ENCODE measurements at places on chromosomes 1 and 21. TPM values are rescaled to one million over a fixed set of nuclear protein-coding genes. Genes with fewer than 3 reads are reported as not detected.

- peaks cover 32% of the 10 kb centered on the region for H3K4me1 ChIP-seq
- no peak for DNase-seq
- H3K27me3 ChIP-seq, result no peaks in the 10 kb centered on the region
- peak overlapping the region; percentile 40 for H3K27ac ChIP-seq
Measured at GRCh38 chr1:226632169-226632879, 83.8 kb downstream of the STUM start.

DNA sequence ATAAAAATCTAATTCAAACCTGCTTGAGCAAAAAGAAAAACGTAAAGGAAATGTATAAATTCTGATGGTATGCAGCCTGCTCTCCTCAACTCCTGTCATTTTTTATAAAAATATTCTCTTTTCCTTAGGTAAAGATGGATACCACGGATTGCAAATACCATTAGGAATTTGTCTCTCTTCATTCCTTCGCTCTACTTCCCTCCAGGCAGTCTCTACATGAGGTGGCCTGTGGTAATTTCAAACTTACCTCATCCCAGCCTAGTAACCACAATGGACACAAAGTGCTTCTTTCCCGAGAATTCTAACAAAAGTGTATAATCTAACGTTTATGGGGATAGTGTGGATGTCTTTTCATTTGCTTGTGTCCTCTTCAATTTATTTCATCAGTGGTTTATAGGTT is 239.5 kb upstream of the LRRC7 start:
- no peak overlapping the region for H3K4me3 ChIP-seq
- H3K27ac ChIP-seq, result no peak overlapping the region
- H3K36me3 ChIP-seq, result no peaks in the 10 kb centered on the region
- no peak for DNase-seq
- H3K27me3 ChIP-seq, result no peaks in the 10 kb centered on the region
- no peaks in the 10 kb centered on the region for H3K4me1 ChIP-seq

DNA sequence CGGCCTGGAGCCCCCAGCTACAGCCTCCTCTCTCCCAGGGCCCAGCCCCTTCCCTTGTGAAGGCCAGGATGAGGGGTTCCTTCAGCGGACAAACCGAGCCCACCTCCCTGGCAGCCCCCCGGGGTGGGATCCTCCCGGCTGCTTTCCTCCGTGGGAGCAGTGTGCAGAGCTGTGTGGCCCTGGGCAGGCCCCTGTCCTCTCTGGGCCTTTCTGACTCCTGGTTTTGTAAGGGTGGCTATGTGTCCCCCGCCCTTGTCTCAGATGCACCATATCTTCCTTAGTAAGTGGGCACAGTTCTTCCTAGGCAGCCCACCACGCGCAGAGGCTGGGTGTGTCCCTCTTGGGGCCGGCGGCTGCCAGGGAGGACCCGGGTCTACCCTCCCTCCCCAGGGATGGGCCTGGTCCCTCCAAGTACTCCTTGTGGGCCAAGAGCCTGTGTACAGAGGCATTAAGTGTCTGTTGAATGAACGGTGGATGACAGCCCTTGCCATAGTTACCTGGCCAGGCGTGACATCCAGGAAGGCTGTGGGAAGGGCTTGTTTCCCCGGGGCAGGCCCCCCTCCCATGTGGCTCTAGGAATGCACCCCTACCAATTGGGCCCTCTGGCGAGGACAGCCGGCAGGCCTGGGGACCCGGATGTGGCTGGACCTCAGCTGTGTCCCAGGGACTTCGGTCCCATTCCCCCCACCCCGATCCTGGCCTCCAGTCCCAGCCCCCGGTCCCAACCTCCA is 3.8 kb downstream of the SMIM1 start:
- H3K36me3 ChIP-seq, result no peaks in the 10 kb centered on the region
- no peaks in the 10 kb centered on the region for H3K27me3 ChIP-seq
- H3K27ac ChIP-seq, result no peak overlapping the region
- H3K4me3 ChIP-seq, result no peak overlapping the region

GRCh38 chr1:198167436-198167934 is 10.7 kb downstream of the NEK7 start:
- H3K4me1 ChIP-seq, result peaks cover 30% of the 10 kb centered on the region
- H3K4me3 ChIP-seq, result no peak overlapping the region
- no peaks in the 10 kb centered on the region for H3K36me3 ChIP-seq
- DNase-seq, result no peak

GRCh38 chr1:11187494-11187893 is 1.7 kb upstream of the ANGPTL7 start:
- no peak for DNase-seq
- H3K4me1 ChIP-seq, result peaks cover 5% of the 10 kb centered on the region
- H3K27me3 ChIP-seq, result no peaks in the 10 kb centered on the region
- H3K36me3 ChIP-seq, result no peaks in the 10 kb centered on the region
- no peak overlapping the region for H3K4me3 ChIP-seq

GRCh38 chr21:29674343-29674742 is 265.5 kb downstream of the GRIK1 start:
- no peak overlapping the region for H3K4me3 ChIP-seq
- H3K4me1 ChIP-seq, result no peaks in the 10 kb centered on the region
- no peak overlapping the region for H3K27ac ChIP-seq
- H3K27me3 ChIP-seq, result no peaks in the 10 kb centered on the region
- H3K36me3 ChIP-seq, result no peaks in the 10 kb centered on the region

DNA sequence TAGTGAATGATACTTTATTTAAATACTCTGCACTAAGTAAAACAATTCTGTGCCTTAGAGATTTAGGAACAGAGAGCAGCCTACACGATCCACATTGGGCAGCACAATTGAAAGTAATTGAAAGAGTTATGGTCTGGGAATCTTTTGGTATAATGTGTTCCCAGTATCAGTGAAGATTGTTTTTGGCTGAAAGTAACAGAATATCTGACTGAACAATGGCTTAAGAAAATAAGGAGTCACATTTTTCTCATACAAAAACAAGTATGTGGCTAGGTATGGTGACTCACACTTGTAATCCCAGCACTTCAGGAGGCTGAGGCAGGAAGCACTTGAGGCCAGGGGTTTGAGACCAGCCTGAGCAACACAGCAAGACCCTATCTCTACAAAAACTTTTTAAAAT is 306.2 kb downstream of the NFIA start:
- no peaks in the 10 kb centered on the region for H3K36me3 ChIP-seq
- no peaks in the 10 kb centered on the region for H3K27me3 ChIP-seq
- H3K27ac ChIP-seq, result no peak overlapping the region

MFAP2 gene
- 22.0 TPM for polyA plus RNA-seq

DNA sequence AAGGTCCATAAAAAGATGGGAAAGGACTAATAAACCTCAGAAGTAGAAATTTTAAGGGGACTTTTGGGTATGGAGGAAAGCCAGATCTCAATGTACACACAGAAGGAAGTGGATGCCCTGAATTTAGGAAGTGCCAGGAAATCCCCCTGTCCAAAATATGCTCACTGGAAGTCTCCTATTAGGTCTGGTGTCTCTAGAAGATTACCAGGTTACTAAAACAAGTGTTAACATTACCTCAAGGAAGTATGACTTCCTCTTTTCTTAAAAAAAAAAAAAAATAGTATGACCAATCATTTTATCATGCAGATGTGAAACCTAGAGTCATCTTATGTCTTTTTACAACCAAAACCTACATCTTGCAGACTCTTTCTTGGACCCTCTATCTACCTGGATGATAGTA is 30.7 kb downstream of the CD58 start:
- no peaks in the 10 kb centered on the region for H3K27me3 ChIP-seq
- H3K4me1 ChIP-seq, result no peaks in the 10 kb centered on the region
- no peak overlapping the region for H3K4me3 ChIP-seq

ADAMTS5 gene
- polyA plus RNA-seq, result 2.6 TPM

All from testis (tissue), 5 donors.